Thoracic aorta (tissue), 2 donors: ENCODE measurements at places on chromosomes 12 and 14. TPM values are rescaled to one million over a fixed set of nuclear protein-coding genes. Genes with fewer than 3 reads are reported as not detected.

GRCh38 chr14:92586963-92587699 is 73.5 kb downstream of the RIN3 start:
- DNase-seq: no peak
- no peaks in the 10 kb centered on the region for H3K36me3 ChIP-seq
- H3K4me3 ChIP-seq: peak overlapping the region; percentile 50
- H3K27me3 ChIP-seq: no peaks in the 10 kb centered on the region

DNA sequence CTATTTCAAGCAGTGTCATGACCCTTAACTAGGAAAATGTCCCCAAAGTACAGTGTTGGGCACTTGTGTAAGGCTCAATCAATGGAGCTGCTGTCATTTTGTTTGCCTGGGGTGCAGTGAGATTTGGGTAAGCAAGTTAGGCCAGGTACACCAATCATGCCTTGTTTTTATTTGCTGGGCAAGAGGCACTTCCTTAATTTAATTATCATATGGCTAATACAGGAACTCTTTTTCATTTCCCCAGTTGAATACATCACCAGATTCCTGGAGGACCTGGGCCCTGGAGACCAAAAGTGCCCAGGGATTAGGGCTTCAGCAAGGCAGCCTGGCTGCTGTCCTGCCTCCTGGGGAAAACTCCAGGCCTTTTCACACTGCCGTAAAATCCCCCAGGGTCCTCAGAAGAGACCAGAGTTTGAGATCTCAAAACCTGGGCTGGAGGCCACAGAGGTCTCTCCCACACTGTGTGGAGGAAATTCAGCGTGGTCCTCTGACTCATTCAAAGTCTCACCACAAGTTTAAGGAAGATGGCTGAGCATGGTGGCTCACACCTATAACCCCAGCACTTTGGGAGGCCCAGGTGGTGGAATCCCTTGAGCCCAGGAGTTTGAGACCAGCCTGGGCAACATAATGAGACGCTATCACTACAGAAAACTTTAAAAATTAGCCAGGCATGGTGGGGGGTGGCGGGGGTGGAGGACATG is 28.4 kb upstream of the FOXN3 start:
- no peak overlapping the region for H3K4me3 ChIP-seq
- H3K36me3 ChIP-seq: no peaks in the 10 kb centered on the region
- no peaks in the 10 kb centered on the region for H3K27me3 ChIP-seq
- peaks cover 23% of the 10 kb centered on the region for H3K4me1 ChIP-seq

Gene RIC8B
- total RNA-seq: 27.5 TPM

DNA sequence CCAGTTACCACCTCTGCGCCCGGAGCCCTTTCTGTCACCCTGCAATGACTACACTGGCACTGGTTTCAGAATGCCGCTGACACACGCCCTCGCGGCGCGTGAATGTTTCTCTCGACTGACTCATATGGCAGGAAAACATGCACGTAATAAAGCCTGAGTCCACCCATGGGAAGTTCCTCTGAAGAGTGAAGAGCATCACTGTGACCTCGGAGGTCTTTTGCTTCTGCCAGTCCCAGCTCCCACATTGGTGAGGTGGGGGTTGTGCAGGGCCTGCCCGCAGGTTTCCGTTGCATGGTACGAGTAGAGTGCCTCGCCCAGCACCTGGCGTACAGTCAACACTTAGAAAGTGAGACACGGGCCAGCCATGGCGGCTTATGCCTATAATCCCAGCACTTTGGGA is 11.1 kb upstream of the SLC6A12 start:
- no peaks in the 10 kb centered on the region for H3K4me1 ChIP-seq
- H3K27ac ChIP-seq: no peak overlapping the region
- no peaks in the 10 kb centered on the region for H3K36me3 ChIP-seq
- no peak for DNase-seq
- H3K4me3 ChIP-seq: no peak overlapping the region

Gene CLEC9A
- not detected for total RNA-seq

Gene C1QL4
- total RNA-seq: not detected

- no peaks in the 10 kb centered on the region for H3K27me3 ChIP-seq
- no peaks in the 10 kb centered on the region for H3K4me1 ChIP-seq
- H3K27ac ChIP-seq: no peak overlapping the region
- H3K4me3 ChIP-seq: no peak overlapping the region
- H3K36me3 ChIP-seq: no peaks in the 10 kb centered on the region
Measured at GRCh38 chr14:33444136-33444535, 505.5 kb downstream of the NPAS3 start.

- peak within 1 kb of the TSS; percentile 93 for H3K27ac ChIP-seq
- peak within 1 kb of the TSS; percentile 99 for H3K4me3 ChIP-seq
- H3K4me1 ChIP-seq: peaks cover 53% of the 10 kb centered on the region
Measured at GRCh38 chr12:124566997-124567672, at the start of gene NCOR2. NCOR2 (minus strand) TSS chr12:124567612; CDS start chr12:124495251, 72,361 bp downstream.
